ENCODE measurements at places on chromosomes 3 and 15. TPM values are rescaled to one million over a fixed set of nuclear protein-coding genes. Genes with fewer than 3 reads are reported as not detected.

Gene TMEM115
- polyA plus RNA-seq: 44.0 TPM

GRCh38 chr3:62638316-62638715, 236.9 kb downstream of the CADPS start:
- no peak for DNase-seq
- no peak overlapping the region for H3K4me3 ChIP-seq
- no peaks in the 10 kb centered on the region for H3K4me1 ChIP-seq
- H3K27ac ChIP-seq: no peak overlapping the region

GRCh38 chr3:157751386-157751785, 248.2 kb upstream of the VEPH1 start:
- H3K27me3 ChIP-seq: no peaks in the 10 kb centered on the region
- no peaks in the 10 kb centered on the region for H3K4me1 ChIP-seq
- no peak for DNase-seq

DNA sequence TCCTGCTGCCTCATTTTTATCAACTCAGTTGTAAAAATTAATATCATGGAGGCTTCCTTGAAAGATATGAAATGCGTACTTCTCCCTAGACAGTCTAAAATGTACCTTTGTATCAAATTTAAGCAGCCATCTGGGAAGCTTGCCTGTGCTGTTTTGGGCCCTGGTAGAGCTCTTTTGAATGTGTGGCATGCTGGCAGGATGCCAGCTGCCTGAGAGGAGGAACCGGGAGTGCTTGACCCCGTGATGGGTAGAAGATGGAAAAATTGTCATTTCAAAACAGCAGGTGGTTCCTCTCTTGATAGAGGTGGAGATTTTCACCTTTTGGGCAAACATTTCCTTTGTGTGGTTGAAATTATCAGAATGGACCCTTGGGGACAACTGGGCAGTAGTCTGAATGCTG, 245.3 kb downstream of the RPLP1 start:
- no peak overlapping the region for H3K4me3 ChIP-seq
- DNase-seq: peak; percentile 53
- no peaks in the 10 kb centered on the region for H3K27me3 ChIP-seq
- H3K4me1 ChIP-seq: peaks cover 10% of the 10 kb centered on the region
- H3K36me3 ChIP-seq: no peaks in the 10 kb centered on the region

DNA sequence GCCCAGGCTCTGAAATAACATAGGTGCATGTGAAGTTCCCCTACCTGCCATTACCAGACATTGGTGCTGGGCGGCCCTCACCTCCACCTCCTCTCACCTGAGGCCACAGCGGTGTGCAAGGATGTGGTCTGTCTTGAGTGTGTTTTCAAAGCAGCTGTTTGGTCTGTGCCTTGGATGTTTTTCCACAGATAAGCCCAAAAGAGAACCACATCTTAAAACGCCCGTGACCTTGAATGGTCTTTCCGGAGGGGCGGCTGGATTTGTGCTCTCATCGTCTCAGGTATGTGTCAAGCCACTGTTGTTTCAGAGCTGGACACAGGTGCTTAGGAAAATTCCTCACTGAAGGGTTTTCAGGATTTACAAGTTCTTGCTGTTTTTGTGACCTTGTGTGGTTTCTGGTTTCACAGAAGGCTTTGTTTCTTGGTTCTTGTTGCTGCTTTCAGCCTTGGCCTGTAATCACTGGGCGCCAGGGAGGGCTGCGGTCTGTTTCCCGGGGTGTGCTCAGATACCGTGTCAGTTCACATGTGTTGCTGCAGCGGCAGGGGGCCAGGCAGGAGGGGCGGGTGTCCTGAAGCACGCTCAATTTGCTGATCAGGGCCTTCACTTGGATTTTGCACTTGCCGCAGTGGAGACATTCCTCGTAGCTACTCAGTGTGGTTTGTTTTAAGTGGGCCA, 128.4 kb downstream of the IGF1R start:
- H3K27me3 ChIP-seq: no peaks in the 10 kb centered on the region
- no peaks in the 10 kb centered on the region for H3K36me3 ChIP-seq
- H3K4me3 ChIP-seq: no peak overlapping the region

GRCh38 chr3:163056874-163057497, 1560.4 kb downstream of the OTOL1 start:
- no peaks in the 10 kb centered on the region for H3K36me3 ChIP-seq
- H3K4me3 ChIP-seq: no peak overlapping the region
- H3K4me1 ChIP-seq: no peaks in the 10 kb centered on the region
- H3K27me3 ChIP-seq: no peaks in the 10 kb centered on the region

Gene PRR20G
- polyA plus RNA-seq: not detected

DNA sequence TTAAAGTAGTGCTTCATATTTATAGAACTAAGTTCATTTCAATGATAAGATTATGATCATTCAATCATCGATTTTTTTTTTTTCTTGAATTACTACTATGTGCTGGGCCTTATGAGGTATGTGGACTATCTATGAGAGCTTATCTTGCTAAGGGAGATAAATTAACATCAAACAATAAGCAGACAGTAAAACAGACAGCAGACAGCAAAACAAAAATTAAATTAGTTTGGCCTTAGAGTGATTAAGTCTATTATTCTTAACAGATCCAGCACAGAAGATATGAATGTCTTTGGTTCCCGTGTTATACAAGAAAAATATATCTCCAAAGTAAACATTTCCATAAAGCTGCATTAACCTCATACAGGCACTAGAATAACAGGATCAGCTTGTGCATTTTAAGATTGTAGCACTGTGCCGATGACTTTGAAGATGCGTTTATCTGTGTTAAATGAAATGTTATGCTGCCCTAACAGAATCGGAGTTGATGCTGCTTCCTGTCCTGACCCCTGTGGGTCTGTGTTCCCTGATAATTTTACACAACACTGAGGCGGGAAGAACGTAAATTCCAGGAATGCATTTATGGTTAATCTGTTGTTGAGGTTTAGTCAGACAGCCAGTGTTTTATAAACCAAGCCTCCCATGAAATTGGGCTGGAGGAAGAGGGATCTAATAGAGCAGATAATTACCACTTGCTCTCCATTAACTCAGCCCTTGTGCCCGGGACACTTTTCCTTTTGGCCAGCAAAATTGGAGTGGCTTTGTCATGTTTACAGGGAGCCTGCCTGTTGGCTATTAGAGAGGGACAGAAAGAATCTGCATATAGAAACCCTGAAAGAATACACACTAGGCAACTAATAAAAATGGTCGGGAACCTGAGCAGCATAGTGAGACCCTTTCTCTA, 80.8 kb downstream of the GHSR start:
- H3K4me3 ChIP-seq: no peak overlapping the region
- H3K27ac ChIP-seq: no peak overlapping the region
- H3K4me1 ChIP-seq: no peaks in the 10 kb centered on the region
- H3K27me3 ChIP-seq: no peaks in the 10 kb centered on the region
- no peaks in the 10 kb centered on the region for H3K36me3 ChIP-seq

- no peaks in the 10 kb centered on the region for H3K36me3 ChIP-seq
- H3K4me1 ChIP-seq: no peaks in the 10 kb centered on the region
- H3K27ac ChIP-seq: no peak overlapping the region
Observed at GRCh38 chr3:77227567-77227966, 187.7 kb downstream of the ROBO2 start.

DNA sequence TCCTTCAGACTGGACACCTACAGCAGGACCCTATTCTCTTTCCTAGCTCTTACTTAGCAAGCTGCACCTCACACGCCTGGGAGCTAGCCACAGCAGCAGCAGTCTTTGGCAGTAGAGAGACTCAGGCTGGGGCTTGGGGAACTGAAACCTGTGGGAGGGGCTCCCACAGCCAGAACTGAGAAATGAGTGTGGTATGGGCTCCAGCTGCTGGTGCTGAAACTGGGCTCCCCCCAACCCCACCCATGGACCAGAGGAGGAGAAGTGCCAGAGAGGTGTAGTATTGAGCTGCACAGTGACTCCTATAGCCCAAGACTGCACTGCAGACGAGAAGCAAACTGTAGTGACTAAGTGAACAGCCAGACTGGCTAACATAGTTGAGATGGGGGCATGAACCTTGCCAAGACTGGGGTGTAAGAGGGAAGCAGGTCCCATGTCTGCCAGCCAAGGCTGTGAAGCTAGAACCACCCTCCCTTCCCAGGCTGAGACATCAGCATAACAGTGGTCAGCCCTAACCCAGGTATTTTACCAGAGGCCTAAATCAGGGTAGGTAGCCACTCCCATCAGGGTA, 62.5 kb downstream of the MYO5A start:
- H3K27ac ChIP-seq: no peak overlapping the region
- no peak overlapping the region for H3K4me3 ChIP-seq
- DNase-seq: no peak
- no peaks in the 10 kb centered on the region for H3K4me1 ChIP-seq
- H3K27me3 ChIP-seq: no peaks in the 10 kb centered on the region

Gene ATP13A4
- 45.2 TPM for polyA plus RNA-seq

DNA sequence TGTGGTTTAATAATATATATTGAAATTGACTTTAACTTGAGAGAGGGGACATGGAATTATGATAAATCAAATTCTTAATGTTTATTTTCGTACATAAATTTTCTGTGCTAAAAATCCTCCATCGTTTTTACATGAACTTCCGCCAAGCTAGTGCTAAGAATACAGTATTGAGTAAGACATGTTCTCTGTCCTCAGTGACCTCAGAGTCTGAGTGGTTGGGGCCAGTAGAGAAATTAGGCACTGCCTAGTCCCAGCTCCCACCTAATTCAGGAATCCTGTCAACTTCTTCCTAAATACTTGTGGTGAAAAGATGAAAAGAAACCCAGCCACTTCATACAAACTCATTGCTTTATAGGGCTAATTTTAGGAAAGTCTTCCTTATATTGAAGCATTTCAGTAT, 110.3 kb downstream of the PPP2R3A start:
- no peak for DNase-seq
- H3K36me3 ChIP-seq: no peaks in the 10 kb centered on the region
- no peak overlapping the region for H3K27ac ChIP-seq
- no peaks in the 10 kb centered on the region for H3K27me3 ChIP-seq
- H3K4me3 ChIP-seq: no peak overlapping the region
- H3K4me1 ChIP-seq: no peaks in the 10 kb centered on the region

GRCh38 chr15:84611631-84612030, 10.8 kb downstream of the ZSCAN2 start:
- H3K4me1 ChIP-seq: no peaks in the 10 kb centered on the region
- H3K36me3 ChIP-seq: peaks cover 31% of the 10 kb centered on the region
- no peak overlapping the region for H3K27ac ChIP-seq
- H3K4me3 ChIP-seq: no peak overlapping the region

DNA sequence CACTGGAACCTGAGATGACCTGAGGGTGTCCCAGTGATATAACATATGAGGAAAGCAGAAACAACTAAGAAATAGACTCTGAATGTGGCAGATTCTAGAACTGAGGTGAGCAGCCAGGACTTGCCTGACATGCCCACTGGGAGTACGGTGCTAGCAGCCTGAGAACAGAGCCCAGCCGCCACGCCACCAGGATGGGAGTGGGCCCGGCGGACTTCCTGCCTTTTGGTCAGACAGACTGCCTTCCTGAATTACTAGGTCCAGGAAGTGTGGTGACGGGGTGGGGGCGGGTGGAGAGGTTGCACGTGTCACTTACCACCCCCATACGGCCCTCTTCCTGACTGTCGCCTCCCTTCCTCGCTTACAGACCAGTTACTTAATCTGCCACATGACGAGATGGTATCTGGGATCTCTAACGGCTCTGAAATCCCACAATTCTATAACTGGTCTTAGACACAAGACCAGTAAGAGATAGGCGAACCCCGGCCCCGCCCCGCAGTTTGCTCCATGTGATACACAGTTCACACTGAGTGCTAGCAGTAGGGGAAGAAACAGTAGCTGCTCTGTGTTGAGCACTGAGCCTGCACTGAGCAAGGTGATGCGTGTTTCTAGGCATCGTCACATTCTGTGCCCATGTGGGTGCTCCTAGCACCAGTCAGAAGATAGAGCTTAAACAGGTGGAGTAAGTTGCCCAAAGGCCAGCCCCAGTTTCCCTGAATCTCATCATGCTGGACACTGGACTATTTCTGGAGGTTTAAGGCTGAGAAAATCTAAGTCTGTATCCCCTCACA, 95.7 kb downstream of the CPN2 start:
- no peak for DNase-seq
- peak overlapping the region; percentile 33 for H3K27ac ChIP-seq
- peaks cover 2% of the 10 kb centered on the region for H3K27me3 ChIP-seq
- no peak overlapping the region for H3K4me3 ChIP-seq
- no peaks in the 10 kb centered on the region for H3K36me3 ChIP-seq

DNA sequence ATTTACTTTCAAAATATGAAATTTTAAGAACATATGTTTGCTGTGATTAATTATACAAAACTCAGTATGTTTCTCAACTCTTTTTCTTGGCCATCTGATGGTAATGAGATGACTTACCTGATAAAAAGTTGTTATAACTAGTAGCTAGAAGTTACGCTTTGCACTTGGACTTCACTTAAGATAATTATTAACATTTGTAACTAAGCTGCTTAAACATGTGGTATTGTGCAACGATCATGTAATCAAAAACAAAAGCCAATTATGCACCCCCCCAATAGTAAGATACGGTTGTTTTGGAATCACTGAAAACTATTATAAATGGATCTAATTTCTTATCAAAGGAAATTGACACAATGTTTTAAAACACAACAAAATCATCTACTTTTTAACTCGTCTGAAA, 342.9 kb downstream of the CNTN3 start:
- H3K36me3 ChIP-seq: no peaks in the 10 kb centered on the region
- no peak overlapping the region for H3K4me3 ChIP-seq
- no peaks in the 10 kb centered on the region for H3K27me3 ChIP-seq
- H3K27ac ChIP-seq: no peak overlapping the region

- H3K27me3 ChIP-seq: no peaks in the 10 kb centered on the region
- H3K27ac ChIP-seq: no peak overlapping the region
- no peak overlapping the region for H3K4me3 ChIP-seq
- DNase-seq: no peak
- H3K36me3 ChIP-seq: peaks cover 23% of the 10 kb centered on the region
Observed at GRCh38 chr3:138681463-138682220, 73.1 kb downstream of the FAIM start.

Gene NTRK3
- polyA plus RNA-seq: 59.1 TPM

Gene DISP2
- polyA plus RNA-seq: 28.6 TPM

- DNase-seq: peak; percentile 53
- H3K27ac ChIP-seq: no peak overlapping the region
- H3K4me1 ChIP-seq: peaks cover 3% of the 10 kb centered on the region
- H3K27me3 ChIP-seq: no peaks in the 10 kb centered on the region
- H3K36me3 ChIP-seq: no peaks in the 10 kb centered on the region
Observed at GRCh38 chr15:43285609-43286037, 18.9 kb upstream of the TGM5 start.

Data from spinal cord (tissue), 10 donors.